CD4-positive, alpha-beta T cell treated with Interleukin-17A for 1 hour (primary cell): ENCODE measurements at places on chromosomes 3 and 15.

- no peak for DNase-seq
Observed at GRCh38 chr15:33074212-33074611, 120.3 kb downstream of the FMN1 start.

DNA sequence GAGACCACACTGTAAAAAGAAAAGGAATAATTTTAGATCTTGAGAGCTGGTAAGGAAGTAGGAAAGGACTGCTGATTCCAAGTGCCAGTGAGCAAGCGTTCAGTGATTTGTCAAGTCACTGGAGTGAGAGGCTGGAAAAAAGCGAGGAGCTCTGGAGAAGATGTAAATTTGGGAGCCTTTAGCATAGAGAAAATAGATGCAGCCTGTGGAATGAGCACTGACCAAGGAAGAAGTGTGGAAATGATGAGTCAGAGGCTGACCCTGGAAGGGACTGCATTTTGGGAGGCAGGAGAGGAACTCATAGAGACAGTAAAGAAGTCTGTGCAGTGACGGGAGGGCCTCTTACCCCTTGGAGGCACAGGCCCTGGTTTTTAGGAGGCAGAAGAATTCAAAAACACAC is 17.1 kb upstream of the ABTB1 start:
- DNase-seq: no peak

DNA sequence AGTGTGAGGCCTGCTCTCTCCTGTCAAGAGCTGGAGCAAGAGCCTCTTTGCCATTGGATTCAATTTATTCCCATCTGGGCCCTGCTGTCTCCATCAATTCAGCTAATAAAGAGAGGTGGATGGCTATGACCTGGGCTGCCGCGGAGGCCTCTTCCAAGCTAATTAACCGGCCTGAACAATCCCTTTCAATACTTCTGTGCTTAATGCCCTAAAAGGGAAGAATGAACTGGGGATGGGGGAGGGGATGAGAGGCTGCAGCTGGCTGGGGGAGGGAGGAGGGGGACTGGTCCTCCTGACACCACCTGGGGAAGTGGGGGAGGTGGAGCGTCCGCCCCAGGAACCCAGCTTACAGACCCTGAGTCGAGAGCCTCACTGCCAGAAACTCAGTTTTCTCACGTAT is 33.4 kb upstream of the PRR23E start:
- no peak for DNase-seq

- DNase-seq: no peak
Observed at GRCh38 chr15:43029476-43029875, 76.4 kb downstream of the UBR1 start.

- DNase-seq: no peak
Observed at GRCh38 chr3:10577486-10577885, 72.1 kb upstream of the ATP2B2 start.

DNA sequence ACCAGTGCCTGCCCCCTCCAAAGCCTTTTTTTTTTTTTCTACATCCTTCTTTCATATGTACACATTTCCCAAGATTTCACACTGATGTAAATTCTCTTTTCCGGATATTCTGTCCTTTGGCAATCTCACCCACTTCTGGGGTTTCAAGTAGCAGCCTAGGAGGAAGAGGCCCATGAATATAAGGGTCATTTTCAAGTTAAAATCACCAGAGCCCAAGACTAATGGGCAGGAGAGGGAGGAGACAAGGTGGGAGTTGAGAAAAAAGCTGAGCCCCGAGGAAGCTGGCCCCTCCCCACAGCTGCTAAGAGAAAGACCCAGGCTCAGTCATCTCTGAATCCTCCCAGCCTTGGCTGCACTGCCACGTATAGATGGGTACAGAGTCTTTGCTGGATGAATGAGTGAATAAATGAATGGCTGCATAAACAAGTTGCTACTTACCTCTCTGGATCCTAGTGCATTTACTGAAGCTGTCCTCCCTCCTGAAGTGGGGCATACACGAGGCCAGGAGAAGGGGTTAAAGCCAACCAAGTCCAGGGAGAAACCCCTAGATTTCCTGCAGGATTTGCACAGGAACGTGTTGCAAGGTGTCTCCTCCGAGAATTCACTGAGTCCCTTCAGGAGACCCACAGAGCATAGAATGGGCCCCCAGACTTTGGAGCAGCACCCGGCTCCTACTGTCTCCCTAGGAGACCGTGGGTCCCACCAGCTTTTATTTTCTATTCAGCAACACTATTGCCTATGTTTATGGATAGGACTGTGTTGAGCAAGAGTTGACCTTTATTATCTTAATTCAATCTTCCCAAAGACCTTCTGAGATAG is 100.8 kb upstream of the LIPC start:
- no peak for DNase-seq

DNA sequence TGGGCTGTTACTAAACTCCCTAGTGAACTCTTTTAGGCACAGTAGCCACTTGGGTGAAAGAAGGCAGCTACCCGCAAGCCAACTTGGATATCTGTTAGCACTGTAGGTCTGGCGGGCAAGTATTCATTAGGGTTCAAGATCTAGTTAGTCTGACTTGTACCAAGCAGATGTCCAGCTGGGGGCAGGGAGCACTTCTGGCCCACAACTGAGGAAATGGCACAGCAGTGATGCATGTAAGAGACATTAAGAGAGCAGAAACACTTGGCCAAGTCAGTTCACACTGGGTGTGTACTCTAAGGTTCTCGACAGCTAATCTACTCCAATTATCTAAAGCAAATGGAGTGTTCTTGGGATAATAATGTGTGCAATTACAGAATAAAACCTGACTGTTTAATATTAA is 131.7 kb downstream of the CTNNB1 start:
- DNase-seq: no peak

DNA sequence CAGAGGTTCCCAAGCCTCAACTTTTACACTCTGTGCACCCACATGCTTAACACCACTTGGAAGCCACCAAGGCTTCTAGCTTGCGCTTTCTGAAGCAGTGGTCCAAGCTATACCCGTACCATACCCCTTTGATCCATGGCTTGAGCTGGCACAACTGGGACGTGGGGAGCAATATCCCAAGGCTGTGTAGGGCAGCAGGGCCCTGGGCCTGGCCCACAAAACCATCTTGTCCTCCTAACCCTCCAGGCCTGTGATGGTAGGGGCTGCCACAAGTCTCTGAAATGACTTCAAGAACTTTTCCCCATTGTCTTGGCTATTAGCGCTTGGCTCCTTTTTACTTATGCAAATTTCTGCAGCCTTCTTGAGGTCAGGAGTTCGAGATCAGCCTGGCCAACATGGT is 16.0 kb upstream of the PSMA4 start:
- no peak for DNase-seq

DNA sequence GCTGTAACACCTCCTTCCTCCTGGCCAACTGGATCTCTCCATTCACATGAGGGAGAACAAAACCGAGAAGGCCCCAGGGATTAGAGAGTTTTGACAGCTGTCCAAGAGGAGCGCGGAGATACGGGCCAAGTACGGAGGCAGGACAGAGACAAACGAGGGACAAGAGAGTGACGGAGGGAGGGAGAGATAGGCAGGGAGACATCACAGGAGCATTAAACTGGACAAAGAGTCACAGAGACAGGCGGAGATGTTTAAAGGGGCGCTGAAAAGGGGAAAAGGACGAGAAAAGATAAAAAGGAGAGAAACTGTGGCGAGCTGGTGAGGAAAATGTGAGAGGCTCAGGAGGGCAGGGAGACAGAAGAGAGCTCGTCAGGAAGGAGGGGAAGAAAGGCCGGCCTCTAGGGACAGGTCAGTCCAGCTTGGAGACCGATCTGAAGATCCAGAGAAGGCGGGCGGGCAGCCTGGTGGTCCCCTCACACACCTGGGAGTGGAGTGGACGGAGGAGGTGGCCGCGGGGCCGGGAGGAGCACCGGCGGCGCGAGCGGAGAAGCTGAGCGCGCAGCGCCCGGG is 40.5 kb upstream of the ROPN1 start:
- no peak for DNase-seq

- no peak for DNase-seq
Observed at GRCh38 chr15:82944056-82944455, 8.5 kb downstream of the HOMER2 start.

GRCh38 chr15:52103217-52104207 is 9.1 kb downstream of the BCL2L10 start:
- no peak for DNase-seq

DNA sequence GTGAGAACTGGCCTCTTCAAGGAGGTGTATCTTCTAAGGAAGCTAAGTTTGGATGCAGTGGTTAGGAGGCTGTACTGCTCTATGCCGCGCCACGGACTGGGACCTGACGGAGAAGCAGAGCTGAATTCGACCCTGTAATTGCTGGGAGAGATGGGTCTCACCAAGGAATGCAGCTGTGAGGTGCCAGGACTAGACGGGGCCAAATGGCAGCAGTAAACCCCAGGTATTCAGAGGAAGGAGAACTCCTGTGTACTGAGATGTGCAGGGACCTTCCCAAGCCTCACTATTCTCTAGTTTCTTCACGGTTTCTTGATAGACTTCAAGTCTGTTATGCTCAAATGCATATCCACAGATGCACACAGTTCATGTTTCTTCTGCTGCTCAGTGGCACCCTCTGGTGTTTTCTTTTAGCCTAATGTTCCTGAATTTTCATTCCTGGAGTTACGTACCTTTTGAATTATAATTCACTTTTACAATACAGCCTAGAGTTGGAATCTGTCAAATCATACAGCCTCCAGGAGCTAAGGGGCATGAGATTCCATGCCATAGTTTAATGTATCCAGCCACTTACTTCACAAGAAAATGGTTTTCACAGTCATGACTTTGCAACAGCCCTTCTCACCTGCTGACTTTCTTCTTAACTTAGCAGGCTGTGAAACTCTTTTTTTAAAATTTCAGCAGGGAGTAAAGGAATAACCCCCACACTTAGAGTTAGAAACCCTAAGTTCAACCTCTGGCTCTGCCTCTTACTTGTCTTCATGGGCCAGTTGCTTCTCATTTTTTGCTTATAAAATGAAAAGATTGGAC is 61.8 kb downstream of the GLDN start:
- DNase-seq: no peak

DNA sequence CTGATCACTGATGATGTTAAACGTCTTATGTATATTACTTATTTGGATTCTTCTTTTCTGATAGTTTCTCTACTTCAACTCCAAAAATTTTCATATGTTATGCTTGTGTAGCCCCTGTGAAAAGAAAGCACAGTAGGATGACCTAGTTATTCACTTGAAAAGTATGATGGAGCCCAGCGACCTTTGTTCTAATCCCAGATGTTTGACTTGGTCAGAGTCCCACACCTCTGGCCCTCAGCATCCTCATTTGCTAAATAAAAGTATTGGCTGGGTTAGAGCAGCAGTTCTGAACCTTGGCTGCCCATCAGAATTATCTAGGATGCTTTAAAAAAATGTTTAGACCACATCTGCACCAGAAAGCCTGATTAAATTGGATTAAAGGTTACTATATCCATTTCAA is 173.7 kb downstream of the ATG7 start:
- no peak for DNase-seq

DNA sequence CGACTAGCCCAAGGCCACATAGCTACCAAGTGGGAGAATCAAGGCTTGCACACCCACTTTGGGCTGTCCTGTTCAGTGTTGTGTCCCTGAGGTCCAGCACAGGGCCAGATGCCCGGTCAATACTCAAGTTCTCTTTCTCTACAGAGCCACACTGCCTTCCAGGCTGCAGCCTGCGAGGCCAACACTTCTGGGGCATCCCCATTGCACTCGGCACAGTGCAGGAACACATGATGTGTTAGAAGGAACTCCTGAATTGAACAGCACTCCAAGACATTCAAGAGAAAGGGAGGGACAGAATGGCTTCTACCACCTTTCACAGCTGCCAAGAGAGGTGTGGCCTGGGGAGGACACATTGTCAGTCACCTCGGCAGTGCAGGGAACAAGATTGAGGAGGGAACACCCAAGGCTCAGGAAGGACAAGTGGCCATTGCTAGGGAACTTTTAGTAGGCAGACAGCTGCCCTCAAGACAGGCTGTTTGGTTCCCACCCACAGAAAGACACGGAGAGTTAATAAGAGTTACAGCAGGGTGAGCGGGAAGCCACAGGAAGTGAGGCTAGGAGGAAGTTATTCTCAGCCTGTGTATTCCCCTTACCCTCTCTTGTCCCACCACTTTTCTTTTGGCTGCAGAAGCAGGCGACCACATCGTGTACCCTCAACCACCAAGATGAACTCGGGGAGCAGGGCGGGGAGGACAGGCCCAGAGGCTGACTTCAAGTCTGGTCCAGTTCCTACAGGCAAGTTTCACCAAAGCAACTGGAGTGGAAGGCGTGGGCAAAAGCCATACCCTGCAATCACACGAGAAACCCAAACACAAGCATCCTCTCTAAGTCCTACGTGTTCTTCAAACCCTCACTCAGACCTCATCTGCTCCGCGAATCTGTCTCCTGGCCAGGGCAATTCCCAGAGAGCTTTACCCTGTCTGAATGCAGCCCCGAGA is 69.4 kb downstream of the SRGAP3 start:
- peak; percentile 19 for DNase-seq
